ENCODE measurements at places on chromosomes 12 and 14.

DNA sequence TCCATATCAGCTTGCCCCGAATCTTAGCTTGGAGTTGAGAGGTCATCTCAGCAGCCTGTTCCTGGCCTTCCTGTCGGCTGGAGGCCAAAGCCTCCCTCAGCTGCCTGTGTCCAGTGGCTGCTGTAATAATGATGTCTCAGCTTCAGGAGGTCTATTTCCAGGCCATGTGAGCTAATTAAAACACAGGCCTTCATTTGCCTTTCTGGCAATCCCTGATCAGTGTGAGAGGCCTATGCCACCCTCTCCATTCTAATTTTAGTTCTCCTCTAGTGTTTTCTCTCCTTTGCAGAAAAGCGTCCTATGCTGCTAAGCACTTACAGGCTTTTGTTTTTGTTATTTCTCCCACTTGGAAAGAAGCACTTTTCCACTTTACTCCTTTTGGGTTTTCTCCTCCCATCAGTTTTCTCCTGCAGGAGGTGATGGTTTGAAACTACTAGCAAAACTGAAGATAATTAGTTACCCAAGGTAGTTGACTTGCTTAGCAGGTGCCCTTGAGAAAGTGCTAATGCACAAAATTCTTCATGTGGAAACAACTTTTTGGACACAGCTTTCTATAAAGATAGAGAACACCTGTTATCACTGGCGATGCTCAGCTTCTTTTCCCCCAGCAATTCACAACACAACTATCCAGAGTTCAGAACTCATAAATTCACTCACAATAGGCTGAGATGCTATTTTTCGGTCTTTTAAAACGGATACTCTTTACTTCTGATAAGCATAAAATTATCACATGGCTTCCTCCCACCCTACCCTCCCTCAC is 255.3 kb upstream of the GARIN6 start:
- no peak for DNase-seq

DNA sequence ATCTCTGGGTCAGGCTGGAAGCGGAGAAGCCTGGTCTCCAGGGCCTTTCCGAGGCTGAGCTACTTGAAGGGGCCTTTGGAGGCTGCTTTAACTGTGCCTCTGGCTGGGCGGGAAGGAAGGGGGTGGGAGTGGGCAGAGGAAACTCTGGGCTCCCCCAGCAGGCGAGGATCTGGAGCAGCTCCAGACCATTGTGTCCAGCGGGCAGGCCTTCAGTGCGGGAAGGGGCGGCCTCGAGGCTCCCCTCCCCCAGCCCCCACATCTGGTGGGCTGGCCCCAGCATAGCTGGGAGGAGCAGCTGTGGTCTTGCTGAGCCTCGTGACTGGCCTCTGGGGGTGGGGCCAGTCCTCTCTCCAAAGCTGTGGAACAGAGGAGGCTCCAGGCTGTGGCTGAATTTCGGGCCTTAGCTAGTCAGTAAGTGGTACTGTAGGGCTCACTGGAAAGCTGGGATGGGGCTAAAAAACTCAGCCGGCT is 3.4 kb downstream of the TAMALIN start:
- no peak for DNase-seq

DNA sequence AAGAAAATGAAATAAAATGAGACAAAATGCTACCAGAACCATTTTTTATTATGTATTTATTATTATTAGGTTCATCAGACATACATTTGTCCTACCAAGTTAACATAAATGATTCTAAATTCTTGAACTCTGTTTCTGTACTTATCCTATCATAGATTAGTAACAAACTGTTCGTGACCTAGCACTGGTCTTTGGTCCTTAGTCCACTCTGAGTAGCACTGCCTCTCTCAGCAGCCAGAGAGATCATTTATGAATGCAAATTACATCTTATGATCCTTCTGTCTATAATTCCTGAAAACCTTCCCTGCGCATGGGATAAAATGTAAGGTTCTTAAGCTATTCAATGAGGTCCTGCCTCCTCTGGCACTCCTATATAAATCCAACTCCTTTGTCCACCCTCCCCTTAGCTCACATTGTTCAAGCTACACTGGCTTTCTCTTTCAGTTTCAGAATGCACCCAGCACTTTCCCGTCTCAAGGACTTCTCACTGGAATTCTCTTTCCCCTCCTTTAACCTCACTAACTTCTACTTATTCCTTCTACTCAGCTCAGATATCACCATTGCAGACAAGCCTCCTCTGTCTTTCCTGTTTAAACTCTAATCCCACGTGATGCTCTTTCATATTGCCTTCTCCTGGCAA is 17.1 kb downstream of the PDZRN4 start:
- DNase-seq: no peak

GRCh38 chr14:96055065-96055752 is 16.0 kb downstream of the C14orf132 start:
- DNase-seq: no peak

- DNase-seq: no peak
Observed at GRCh38 chr14:78519863-78520262, 349.7 kb downstream of the NRXN3 start.
